ENCODE measurements at places on chromosomes 1 and 21.

DNA sequence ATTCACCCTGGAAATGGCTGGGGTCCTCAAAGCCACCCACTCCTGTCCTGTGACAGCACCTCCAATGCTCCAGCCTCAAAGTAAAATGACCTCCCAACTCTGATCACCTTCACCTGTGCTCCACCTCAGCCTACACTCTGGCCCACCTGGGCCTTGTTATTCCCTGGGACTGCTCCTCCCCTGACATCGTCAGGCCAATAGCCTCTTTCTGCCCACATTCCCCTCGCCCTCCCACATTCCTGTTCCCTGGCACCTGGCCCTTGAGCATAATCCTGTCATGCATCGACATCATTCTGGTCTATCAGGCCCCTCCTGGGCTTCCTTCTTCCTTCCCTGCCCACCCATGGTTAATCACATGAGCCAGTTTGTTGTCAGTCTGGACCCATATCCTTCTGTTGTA, 13.2 kb upstream of the BCAR3 start:
- no peak for DNase-seq

DNA sequence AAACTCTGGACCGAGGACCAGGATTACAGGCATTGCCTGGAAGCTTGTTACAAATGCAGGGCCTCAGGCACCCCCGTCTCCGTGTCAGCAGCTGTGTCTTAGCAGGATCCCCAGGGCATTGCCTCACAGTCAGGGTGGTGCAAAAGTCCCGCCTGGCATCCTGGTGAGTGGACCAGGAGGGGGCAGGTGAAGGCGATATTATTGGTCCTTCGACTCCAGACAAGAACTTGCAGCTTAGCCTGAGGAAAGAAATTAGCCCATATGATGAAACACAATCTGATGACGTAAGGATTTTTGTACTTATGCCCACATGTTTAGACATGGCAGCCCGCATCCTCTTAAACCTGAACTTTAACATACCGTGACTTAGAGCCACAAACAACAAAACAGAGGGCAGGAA, 40.8 kb downstream of the RSPH1 start:
- no peak for DNase-seq

DNA sequence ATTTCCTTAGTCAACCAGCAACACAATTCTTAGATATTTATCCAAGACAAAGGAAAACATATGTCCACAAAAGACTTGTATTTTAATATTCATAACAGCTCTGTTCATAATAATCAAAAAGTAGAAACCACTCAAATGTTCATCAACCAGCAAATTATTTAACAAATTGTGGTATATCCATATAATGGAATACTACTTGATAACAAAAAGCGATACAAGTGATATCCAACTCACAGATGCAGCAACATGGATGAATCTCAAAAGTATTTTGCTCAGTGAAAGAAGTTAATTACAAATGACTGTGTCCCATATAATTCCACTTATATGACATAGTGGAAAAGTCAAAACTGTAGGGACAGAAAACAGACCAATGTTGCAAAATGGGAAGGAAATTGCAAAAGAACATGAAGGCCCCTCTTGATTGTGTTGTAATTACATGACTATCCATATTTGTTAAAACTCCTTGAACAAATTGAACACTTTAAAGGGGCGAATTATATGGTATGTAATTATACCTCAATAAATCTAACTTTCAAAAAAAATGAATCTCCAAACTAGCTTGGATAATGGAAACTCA, 116.9 kb downstream of the EDEM3 start:
- no peak for DNase-seq

DNA sequence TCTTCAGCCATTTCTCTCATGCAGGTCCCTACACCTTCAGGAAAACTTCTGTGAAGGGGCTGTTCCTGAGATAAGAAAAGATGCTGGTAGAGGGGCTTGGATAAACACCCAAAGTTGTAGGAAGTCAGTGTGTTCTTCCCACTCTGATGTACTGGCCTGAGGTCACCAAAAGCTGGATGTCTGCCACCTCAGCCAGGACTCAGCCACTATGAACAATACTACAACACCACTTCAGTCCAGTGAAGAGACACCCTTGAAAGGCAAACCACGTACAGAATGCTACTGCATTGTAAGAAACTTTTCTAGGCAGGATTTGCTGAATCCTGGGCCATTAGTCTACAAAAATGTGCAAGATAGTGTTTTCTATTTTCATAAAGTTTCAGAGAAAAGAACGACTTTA, 2.4 kb downstream of the PTPN14 start:
- no peak for DNase-seq

GRCh38 chr1:1941868-1942752, 23.0 kb upstream of the TMEM52 start:
- DNase-seq = no peak

DNA sequence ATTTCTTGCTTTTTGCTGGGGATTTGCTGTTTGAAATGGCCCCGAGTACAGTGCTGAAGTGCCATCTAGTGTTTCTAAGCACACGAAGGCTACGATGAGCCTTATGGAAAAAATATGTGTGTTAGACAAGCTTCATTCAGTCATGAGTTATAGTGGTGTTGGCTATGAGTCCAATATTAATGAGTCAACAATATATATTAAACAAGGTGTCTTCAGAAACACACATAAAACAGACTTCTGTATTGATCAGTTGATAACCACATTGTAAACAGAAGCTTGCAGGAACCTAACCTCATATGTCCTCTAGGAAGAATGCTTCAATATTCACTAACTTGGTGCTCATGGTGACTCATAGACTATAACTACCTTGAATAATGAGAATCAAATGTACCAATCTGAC, 1.7 kb upstream of the GJB5 start:
- no peak for DNase-seq

- no peak for DNase-seq
Observed at GRCh38 chr1:7747605-7748004, 23.5 kb upstream of the VAMP3 start.

- DNase-seq = no peak
Observed at GRCh38 chr1:112925015-112925414, 31.0 kb downstream of the SLC16A1 start.

- DNase-seq = no peak
Observed at GRCh38 chr1:102050556-102050955, 53.8 kb upstream of the OLFM3 start.

DNA sequence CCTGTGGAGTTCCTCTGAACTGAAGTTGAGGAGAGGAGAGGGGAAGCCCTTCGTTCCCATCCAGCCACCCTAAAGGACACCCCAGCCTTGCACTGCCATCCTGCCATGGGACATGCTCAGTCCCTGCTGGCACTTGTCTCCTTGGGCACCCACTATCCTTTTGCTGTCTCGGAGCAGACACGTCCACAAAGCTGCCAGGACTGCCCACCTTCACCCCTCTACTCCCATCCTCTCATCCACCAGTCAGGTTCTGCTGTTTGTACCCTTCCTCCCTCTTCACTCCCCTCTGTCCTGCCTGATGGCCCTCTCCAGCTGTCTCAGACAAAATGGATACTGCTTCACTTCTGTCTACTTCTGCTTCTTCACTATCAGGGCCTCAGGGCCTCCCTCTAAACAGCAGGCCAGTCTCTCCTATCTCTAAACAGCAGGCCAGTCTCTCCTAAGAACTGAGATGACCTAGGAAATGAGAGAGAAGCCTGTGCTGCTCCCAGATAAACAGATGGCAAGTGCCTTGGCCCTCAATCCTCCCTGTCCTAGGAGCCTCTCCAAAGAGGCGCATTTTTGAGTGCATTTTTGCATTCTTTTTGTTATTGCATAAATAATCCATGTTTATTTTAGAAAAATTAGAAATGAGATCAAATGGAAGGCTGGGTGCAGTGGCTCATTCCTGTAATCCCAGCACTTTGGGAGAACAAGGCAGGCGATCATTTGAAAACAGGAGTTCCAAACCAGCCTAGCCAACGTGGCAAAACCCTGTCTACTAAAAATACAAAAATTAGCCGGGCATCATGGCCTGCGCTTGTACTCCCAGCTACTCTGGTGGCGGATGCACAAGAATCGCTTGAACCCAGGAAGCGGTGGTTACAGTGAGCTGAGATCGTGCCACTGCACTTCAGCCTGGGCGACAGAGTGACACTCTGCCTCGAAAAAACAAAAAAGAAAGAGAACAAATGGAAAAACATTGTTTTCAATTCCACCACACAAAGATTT, 4.4 kb upstream of the PYCR2 start:
- no peak for DNase-seq

DNA sequence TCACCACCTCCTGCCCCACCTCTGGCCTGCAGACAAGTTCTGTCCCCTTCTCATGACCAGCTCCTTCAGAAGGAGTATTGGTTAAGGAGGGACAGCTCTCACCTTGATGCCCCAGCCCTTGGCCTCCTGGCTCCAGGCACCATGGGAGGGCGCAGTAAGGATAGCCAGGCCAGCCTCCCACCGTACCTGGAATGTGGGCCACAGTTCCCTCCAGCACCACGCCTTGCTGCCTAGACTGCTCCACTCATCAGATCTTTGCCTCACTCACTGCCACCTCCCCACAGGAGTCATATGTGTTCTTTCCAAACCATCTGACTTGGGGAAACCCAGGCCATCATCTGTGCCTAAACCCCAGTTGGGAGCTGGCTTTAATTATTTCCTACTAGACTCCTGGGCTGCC, 97.0 kb downstream of the CCDC185 start:
- DNase-seq = no peak

DNA sequence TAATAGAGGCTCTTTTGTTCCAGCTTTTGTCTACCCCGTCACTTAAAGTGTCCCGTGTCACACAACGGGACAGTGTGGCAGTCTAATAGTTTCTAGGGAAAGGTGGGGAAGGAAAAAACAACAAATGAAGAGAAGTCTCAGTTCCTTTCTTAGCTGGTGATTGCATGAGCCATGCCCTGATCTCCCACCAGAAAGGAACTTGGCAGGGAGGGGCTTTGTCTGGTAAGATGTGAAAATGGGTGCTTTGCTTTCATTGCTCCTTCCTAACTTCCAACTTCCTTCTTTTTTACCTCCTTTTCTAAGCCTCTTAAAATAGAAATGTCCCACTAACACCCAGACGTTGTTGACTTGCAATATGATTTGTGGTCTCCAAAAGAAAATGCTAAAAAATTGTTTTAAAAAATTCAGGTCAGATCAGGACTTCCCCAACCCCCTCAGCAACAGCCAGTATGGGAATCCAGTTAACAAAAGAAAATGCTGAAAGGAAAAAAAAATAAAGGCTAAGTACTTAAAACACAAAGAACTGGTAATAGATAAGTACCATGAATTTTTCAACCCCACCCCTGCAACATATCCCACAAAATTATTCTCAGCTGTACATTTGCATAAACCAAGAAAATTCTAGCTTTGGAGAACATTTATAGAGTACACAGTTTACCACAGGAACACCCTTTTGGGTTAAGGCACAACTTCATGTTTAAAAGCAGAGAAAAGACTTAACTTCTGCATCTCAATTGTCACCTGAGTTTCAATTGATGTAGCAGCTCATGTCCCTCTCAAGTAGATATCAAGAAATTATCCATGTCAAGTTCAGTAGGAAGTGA, 106.2 kb downstream of the NIBAN1 start:
- no peak for DNase-seq

- no peak for DNase-seq
Observed at GRCh38 chr1:87524021-87524754, 195.5 kb downstream of the LMO4 start.

DNA sequence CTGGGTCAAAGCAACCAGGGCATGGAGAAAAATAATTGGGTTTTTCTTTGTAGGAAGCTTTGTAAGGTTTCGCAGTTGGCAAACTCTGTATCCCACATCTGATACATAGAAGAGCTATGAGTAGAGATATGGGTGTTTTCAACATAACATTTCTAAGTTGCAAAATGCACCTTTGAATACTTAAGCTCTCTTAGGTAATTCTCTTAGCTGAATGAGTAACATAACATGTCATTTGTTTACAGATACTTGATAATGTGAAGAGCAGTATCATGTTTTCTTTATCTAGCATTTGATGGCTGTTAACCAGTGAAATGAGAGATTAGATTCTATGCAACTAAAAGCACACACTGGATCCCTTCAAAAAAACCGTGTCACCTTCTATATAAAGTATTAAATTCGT, 21.6 kb downstream of the RAVER2 start:
- DNase-seq = no peak

- DNase-seq = no peak
Observed at GRCh38 chr1:32216566-32216965, 5.6 kb downstream of the TMEM234 start.

Data from stimulated activated effector memory CD8-positive, alpha-beta T cell treated with anti-CD3 and anti-CD28 coated beads, Interleukin-12 subunit alpha, Interleukin-12 subunit beta, amount 100 ng/mL, for 72 hours (primary cell).